ENCODE measurements at places on chromosomes 5 and 9.

DNA sequence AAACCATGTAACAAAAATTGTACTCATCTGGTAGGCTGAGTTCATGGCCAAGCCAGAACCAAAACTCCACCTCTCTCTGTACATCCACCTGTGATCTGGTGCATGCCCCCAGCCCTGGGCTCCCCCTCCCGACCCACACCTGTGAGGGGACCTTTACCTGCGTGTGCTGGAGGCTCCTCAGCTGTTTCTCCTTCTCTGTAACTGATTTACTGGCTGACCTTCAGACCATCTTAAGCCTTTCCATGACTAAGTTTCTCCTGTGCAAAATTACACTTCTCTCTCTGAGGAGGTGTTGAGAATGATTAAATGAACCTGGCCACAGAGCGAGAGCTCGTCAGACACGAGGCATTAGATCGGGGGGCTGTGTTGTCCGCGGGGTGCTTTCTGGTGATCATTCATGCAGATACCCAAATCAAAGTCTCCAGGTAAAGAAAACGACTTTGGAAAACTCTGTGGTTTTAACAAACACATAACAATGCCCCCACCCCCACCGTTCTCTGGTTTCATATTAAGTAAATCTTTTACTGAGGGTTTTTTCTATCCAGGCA, 136.4 kb downstream of the SEMA5A start:
- DNase-seq: no peak

DNA sequence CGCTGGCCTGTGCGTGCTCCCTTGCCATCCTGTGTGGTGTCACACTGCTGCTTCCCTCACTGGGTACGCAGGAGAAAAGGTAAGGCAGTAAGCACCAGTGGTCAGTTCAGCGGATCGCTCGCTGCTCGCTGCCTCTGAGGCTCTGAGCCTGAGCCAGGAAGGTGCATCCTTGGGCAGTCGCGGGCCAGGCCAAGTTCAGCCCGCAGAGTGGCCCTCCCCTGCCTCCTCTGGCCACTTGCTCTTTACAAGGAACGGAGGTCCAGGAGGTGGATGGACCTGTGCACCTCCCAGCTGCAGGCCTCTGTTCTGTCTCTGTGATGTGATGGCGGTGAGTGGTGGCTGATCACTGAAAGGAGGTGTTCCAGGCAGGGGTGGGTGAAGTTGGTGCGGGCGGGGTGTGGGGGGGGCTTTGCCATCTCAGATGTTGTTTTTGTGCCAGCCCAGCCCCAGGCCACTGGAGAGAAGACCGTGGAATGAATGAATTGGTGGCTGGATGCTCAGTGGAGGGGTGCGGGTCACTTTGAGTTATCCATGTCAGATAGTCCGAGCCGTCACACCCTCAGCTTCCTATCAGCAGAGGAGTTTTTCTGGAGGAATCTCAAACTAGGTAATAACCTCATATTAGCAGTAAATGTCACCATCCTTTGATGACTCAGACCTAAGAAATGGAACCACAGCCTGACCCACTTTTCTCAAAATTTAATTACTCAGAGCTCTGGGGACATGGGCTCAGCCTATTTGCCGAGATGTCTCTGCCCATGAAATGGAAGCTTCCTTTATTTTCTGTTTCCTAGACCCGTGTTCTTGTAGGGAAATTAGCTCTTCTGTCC, 7.3 kb downstream of the COL5A1 start:
- DNase-seq: no peak

DNA sequence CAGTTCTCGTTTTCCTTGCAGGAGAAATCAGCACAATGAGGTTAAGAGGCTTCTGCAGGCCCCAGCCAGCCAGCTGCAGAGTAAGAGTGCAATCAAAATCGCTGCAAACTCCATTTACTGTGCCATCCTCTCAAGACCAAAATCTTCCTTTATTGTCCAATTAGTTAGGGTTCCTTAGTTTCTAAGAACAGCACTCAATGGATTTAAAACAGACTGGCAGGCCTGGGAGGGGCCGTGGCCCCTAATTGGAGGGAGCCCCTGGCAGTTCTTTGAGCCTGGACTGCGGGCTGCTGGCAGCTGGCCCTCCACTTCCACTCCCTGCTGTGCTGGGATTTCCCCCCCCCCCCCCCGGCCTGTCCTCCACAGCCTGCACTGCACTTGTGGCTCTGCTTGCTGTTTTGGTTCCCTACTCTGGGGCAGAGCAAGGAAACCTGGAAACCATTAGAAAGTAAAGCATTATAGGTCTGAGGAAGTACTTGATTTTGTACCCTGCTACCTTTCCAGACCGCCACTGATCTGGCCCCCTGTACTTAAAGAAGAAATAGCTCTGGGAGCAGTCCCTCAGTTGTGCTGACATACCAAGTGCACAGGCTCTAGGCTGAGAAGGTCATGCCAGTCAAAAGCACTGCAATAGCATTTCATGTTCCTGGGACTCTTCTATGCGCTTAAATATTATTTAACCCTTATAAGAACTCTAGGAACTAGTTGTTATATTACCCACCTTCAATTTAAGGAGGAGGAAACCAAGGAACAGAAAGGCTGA, 129.0 kb downstream of the APBA1 start:
- no peak for DNase-seq

GRCh38 chr9:2496169-2496568, 125.4 kb upstream of the VLDLR start:
- no peak for DNase-seq

DNA sequence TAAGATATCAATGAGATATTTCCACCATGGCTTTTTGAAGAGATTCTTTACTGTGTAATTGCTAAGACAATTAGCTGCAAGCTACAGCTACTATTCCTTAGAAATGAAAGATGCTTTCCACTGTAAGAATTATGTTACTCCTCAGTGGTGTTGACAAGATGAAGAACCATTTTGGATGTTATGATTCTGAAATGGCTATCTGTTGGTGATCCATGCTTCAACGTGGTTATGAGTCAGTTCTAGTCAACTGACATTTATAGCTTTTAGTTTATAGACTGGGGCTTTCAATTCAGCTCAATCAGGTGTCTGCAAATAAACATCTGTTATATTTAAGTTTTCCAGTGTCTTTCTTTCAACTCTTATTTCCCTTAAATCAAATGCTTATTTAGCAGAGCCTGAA, 93.7 kb downstream of the SGCD start:
- no peak for DNase-seq

GRCh38 chr9:135448663-135449100, 30.9 kb upstream of the PPP1R26 start:
- DNase-seq: no peak

DNA sequence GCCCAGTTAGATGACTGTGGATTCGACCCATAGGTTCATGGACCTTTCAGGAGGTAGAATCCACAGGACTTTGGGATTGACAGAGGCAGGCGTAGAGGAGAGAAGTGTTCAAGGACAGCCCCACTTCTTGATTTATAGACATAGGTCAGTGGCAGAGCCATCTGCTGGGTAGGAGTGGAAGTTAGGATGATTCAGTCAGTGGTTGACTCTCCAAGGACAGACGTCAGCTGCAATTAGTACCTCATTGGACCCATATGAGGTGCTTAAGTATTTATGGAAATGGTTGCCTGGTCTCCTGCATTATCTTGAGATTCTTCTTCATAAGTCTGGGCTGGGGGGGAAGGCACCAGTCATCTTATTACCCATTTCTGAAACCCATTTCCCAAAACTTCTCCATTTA, 70.9 kb downstream of the SH3RF2 start:
- no peak for DNase-seq

DNA sequence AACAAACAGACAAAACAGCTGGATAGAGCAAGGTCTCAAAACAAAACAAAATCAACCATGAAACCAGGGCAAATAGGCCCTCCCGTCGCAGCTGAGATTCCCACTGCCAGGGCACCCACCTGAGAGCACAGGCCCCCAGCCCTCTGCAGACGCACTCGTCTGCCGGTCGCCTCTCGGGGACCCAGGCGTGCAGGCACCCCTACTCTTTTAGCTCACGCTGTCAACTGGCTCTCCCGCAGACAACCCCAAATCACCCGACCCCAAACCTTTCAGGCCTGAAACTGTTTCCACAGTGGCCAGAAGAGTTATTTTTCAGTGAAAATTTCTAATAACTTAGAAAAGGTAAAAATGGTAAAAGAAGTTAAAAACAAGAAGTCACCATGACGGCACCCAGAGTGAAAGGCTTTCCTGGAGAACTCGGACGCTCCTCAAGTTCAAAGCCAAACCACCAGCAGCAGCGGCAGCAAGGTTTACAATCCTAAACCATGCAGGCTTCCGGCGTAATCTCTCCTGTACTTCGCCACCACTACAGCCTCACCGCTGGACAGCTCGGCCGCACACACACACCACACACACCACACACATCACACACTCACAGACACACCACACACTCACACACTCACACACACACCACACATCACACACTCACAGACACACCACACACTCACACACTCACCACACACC, 1.9 kb upstream of the UBE2QL1 start:
- DNase-seq: no peak
